NCI-H446 (cell line): ENCODE measurements at places on chromosomes 1 and 21.

- no peak for DNase-seq
Measured at GRCh38 chr1:153483776-153484175, 23.3 kb upstream of the S100A7 start.

- peak; percentile 85 for DNase-seq
Measured at GRCh38 chr1:226662642-226663326, 76.3 kb downstream of the ITPKB start.

DNA sequence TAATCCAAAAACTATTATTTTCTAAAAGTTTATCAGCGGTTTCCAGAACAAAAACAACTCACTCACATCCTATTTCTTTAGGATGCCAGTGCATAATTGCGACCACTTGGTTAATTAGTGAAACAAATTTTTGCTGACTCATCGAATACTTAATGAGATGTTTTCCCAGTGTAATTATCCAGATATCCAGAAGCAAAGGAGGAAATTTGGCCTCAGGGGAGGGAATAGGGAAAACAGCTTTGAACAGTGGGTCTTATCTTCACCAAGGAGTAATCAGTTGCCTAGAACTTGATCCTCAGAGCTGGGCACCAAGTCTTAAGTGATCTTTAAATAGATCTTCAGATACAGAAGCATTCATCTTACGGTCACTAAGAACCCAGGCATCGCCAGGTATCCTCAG is 24.3 kb downstream of the STYXL2 start:
- DNase-seq = no peak

DNA sequence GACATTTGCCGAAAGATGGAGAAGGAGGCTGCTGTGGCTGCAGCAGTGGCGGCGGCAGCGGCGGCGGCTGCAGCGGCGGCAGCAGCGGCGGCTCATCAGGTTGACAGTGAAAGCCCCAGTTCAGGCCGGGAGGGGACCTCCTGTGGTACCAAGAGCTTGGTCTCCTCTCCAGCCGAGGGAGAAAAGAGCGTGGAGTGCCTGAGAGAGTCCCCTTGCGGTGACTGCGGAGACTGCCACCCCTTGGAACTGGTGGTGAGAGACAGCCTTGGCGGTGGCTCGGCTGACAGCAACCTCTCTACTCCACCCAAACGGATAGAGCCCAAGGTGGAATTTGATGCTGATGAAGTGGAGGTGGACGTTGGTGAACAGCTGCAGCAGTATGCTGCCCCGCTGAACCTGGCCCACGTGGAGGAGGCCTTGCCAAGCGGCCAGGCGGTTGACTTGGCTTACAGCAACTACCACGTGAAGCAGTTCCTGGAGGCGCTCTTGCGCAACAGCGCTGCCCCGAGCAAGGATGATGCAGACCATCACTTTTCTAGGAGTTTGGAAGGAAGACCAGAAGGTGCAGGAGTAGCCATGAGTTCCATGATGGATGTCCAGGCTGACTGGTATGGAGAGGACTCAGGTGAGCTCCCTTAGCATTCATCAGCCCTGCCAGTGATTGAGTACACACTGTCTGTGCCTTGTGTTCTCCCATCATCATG is 6.3 kb downstream of the ZBTB8B start:
- DNase-seq = no peak

GRCh38 chr21:14520535-14520934 is 25.6 kb downstream of the SAMSN1 start:
- no peak for DNase-seq

- DNase-seq = no peak
Measured at GRCh38 chr1:116159177-116159576, 48.0 kb downstream of the MAB21L3 start.

- no peak for DNase-seq
Measured at GRCh38 chr1:85454214-85454613, 10.7 kb downstream of the DDAH1 start.

GRCh38 chr1:228752675-228753265 is 17.5 kb downstream of the RHOU start:
- DNase-seq = no peak

DNA sequence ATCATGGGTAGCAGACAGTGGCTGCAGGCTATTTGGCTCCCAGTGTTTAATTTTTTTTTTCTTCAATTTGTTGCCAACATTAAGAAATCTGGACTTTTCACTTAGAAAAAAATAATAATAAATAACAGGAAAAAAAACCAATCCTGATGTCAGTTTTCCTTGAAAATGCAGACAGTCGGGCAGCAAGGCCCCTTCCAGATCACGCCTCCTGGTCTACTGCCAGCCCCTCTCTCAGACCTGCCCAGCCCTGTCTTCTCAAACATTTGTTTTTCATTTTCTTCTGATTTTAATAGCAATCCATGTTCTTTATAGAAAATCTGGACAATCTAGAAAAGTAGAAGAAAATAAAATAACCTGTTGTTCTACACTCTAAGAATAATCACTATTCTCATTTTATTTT is 15.5 kb downstream of the IFNGR2 start:
- no peak for DNase-seq

DNA sequence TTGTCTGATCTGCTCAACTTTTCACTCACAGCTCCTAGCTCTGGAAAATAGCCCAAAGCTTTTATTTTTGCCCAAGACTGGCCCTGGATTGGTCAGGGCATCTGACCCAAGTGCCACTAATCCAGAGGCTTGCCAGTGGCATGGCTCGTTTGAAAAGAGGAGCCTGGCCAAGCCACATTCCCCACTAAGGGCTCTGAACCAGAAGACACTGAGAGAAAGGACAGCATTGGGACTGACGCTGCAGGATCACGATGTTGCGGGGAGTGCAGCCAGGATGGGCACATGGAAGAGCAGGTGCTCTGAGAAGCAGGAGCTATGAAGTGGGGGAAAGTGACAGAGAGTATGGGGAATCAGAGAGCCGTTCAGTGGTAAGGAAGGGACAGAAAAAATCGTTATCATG is 44.9 kb upstream of the TSPAN2 start:
- no peak for DNase-seq

GRCh38 chr1:28895896-28896608 is 18.3 kb upstream of the EPB41 start:
- DNase-seq = no peak

DNA sequence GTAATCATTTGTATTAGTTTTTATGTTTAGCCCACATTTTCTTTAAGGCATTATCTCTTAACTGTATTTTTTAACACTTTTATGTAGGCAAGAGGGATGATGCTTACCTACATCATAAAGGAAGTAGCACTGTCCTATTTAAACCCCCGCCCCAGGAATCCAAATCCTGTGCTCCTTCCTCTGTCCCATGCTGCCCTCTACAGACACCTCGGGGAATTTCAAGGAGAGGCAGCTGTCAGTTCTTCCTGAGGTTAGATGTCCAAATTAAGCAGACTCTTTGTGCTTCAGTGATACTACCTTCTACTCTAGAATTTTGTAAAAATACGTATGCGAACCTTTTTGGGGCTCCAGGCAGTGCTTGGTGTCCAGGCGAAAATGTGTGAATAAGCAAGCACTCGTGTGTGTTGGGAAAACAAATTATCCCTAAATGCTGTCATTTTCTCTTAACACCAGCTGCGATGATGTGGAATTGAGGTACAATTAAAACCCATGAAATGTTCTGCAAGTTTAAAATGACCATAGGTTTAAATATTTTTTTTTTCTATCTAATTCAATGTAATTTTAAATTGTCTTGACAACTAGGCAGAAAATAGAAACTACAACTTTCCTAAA is 19.2 kb downstream of the CRCT1 start:
- peak; percentile 61 for DNase-seq

GRCh38 chr1:6517435-6517851 is 26.0 kb upstream of the PLEKHG5 start:
- DNase-seq = no peak

DNA sequence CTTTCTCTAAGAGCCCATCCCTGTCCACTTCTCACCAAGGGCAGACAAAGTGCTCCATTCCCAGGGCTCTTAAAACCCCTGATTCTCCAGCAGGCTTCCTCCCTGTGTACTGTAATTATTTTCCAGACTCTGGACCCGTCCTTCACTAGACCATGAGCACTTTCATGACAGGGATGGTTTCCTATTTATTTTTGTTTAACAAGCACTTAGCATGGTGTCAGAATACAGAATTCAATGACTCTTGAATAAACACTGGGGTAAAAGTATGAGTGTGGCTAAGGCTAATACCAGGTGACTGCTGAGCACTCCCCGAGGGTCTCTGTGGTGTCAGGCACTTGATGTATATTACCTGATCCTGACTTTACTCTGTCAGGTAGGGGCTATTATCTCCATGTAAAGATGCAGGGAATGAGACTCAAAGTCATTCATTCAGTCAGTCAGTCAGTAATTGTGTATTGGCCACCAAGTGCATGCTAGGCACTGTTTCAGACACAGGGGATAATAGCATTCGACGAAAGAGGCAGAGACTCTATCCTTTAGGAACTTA is 47.2 kb downstream of the C1orf21 start:
- DNase-seq = no peak

DNA sequence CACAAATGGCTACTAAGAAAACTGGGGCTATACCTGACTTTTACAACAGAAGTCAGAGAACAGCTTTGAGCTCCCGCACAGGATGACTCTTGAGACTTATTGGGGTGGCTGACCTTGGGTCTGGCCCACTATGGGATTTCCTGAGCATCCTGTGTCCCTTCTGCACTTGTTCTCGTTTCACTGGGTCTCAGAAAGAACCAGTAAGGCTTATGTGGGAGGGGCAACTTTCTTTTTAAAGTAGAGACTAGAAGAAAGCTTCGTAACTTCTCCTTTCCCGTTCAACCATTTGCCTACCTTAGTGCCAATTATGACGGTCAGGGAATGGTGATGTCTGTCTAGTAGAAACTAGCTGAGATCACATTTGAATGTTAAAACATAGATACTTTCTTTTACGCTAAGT is 59.5 kb upstream of the C1orf105 start:
- no peak for DNase-seq

DNA sequence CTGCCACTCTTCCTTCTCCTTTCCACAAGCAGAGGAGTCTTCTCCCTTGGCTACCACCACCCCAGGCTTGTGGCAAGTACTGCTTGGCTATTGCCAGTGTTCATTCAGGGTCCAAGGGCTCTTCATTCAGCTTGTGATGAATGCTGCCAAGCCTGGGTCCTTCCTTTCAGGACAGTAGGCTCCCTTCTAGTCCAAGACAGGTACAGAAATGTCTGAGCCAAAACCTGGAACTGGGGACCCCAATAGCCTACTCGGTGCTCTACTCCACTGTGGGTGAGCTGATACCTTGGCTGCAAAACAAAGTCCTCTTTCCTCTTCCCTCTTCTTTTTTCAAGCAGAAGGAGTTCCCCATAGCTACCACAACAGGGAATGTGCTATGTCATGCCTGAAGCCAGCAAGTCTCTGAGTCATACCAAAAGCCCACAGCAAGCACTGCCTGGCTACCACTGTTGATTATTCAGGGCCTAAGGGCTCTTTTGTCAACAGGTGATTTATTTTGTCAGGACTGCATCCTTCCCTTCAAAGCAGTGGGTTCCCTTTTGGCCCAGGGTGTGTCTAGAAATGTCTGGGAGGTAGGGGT is 268.9 kb downstream of the HHAT start:
- no peak for DNase-seq

- no peak for DNase-seq
Measured at GRCh38 chr1:108708691-108709660, 3.7 kb upstream of the FNDC7 start.

- DNase-seq = no peak
Measured at GRCh38 chr1:7424352-7424890, 346.7 kb upstream of the VAMP3 start.

DNA sequence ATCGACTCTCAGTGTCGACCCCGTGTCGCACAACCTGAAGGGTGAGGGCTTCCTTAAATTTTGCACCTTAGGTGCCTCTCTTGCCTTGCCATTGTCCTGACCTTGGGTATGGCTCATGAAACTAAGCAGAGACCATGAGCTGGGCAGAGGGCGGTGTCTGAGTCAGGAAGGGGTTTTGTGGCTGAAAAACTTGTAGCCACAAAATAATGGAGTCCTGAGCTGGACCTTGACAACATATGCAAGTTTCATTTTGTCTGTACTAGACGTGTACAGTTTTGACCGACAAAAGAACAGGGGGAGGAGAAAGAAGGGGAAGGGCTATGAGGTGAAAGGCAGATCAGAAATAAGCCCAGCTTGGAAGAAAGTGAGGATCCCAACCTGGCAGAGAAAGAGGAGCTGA is 8.3 kb upstream of the RUNX1 start:
- DNase-seq = no peak

- no peak for DNase-seq
Measured at GRCh38 chr1:6178751-6179563, 1.2 kb downstream of the CHD5 start.

- DNase-seq = no peak
Measured at GRCh38 chr1:212179394-212180076, 105.7 kb upstream of the PPP2R5A start.

DNA sequence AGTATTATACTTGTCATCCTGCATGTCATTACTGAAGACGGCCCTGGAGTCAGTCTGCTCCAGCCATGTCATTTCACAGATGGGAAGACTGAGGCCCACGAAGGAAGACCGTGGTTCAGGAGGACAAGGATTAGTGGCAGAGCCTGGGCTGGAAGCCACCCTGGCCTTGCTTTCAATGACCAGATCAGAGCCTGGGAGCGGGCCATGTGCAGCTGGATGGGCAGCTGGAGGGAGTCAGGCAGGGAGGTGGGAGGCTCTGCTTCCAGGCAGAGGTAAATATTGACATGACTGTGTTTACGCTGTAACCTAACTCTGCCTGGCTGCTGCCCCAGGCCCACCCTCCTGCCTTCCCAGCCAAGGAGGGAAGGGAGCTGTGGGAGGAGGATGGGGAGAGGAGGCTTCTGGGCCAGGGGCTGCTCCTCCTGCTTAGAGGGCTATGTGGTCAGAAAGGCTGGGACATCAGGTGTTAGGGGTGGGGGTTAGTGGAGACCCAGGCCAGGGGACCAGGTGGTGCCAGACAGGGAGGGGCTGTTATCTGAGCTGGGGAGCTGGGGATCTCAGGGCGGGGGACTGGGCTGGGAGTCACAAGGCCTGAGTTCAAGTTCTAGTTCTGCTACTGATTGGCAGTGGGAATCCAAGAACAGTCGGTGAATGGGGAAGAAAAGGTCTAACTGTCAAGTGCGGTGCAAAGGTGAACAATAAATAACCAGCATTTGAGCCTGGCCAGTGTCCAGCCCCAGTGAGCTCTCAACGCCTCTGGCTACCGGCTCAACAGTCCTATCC is 48.5 kb upstream of the ECE1 start:
- peak; percentile 63 for DNase-seq

- no peak for DNase-seq
Measured at GRCh38 chr21:29656504-29657239, 283.1 kb downstream of the GRIK1 start.

DNA sequence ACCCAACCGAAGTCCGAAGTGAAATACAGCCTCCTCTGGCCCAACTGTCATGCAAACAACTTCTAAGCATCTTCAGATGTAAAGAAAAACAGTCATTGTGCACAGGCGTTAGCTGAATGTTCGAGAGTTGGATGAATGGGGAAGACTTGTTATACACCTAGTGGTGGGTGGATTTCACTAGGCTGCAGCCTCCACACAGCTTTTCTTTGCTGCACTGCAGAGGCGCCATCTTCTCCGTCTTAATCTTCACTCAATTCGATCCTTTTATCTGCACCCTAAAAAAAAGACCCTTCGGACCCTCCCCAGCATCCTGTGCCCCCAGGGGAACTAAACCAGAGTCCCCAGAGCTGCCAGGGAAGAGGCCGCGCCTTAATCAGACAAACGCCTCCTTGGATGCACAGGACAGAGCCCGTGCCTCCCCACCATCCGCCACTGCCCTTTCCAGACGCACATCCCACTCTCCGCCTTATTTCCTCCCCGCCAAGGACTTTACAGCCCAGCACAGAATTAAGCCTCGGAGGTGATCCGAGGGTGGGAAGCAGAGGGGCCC is 1.4 kb downstream of the APP start:
- DNase-seq = peak; percentile 46

GRCh38 chr1:99600782-99601181 is 45.1 kb upstream of the PALMD start:
- no peak for DNase-seq
